ENCODE measurements at places on chromosomes 12 and 14.

DNA sequence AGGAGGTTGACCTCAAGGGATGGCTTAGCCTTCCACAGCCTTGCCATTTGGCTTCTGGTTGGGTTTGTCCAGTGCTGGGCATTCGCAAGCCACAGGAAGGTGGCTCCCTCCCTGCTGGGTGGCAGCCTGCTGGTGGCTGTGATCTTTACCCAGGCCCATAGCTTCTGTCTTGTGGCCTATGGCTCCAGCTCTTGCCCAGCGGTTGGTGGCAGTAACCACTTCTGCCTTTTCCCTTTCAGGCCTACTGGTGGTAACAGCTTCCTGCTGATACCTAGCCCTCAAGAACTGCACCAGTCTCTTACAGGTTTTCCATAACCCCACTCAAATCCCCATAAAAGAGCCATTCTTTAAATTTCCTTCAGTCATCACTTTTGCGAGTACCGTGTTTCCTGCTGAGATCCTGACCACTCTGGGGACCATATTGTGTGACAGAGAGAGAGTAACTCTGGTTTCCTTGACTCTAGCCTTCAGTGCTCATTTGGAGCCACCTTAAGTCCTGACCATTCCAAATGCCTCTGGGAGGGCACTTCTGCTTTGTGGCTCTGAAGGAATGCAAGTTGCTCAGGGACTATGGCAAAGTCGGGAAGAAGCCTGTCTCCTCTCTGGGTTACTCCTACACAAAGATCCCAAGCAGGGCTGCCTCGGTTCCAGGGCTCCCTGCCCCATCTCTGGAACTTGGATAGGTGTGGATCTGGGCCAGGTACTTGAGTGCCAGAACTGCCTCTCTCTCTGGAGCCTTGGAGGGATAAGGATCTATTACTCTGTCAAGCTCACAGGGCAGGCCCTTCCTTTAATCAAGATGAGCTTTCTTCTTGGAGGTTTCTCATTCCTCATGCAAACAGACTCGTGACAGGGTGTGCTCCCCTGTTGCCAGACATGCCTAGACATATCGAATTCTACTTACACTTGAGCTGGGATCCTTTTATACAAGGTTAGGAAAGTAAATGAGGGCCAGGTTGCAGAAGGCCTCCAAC, 2.9 kb upstream of the NYNRIN start:
- no peak for DNase-seq

DNA sequence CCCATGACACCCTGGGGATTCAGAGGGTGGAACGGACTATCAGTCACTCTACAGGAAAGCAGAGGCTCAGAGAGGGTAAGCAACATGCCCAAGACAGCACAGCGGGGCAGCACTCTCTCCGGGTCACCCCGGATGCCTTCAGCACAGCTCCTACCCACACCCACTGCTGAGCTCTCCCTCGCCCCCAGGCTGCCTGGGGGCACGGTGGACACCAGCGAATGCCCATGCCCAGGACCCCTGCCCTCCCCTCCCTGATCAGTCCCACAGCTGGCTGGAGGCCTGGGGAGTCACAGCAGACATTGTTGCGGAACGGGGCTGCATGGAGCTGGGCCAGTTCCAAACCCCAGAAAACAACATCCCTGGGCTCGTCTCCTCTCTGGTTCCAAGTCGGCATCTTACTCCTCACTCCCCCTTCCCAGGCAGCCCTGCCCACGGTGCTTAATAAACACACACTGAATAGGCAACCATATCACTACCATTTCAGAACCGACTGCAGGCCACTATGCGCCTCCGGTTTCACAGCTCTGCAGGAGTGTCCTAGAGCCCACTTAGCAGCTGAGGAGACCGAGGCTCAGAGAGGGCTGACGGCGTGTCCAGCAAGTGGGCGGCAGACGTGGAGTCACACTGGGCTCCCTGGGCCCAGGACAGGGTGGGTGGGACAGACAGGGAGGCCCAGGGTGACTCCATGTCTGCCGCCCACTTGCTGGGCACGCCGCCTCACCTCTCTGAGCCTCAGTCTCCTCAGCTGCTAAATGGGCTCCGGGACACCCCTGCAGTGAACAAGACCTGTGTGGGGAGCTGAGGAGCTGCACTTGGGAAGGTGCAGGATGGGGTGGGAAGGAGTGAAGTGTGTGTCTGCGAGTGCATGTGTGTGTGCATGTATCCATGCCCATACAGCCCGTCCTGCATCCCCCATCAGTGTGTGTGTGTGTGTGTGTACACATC, 27.0 kb downstream of the CCDC85C start:
- DNase-seq, result no peak

DNA sequence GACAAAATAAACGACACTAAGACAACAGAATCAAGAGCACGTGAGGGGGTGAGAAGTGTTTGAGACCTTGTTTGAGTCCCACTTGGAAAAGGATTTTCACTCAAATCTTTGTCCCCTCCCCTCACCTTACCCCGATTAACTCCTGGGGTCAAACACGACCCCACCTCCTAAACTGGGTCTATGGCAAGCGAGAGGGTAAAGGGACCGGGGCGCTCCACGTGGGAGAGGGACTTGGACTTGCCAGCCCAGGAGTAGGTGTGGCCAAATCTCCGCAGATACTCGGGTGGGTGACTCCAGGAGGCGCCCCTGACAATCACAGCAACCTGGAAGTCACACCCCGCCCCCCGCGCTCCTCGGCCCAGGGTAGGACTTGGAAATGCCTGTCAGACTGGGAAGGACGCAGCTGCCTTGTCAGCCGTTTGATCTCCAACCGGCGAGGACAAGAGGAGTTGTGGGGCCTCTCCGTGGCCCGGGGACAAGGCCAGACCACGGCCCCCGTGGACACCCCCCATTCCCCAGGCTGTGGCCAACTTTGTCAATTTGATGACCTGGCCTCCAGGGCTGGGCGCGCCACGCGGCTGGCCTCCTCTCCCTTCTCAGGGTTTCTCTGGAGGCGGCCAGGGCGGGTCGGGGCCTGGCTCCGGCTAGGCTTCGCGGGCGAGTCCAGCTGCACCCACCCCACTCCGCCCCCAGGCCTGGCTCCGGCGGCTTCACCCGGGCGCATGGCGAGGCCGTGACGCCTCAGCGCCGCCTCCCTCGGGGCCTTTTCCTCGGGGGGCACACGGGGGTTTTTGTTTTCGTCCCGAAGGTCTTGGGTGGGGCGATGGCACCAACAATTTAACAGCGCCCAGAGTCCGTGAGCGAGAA, 1.1 kb upstream of the BCL11B start:
- DNase-seq, result peak; percentile 31

- DNase-seq, result no peak
Measured at GRCh38 chr14:89422181-89422951, 5.3 kb upstream of the FOXN3 start.

- DNase-seq, result no peak
Measured at GRCh38 chr12:93336291-93336741, 41.4 kb upstream of the NUDT4 start.

DNA sequence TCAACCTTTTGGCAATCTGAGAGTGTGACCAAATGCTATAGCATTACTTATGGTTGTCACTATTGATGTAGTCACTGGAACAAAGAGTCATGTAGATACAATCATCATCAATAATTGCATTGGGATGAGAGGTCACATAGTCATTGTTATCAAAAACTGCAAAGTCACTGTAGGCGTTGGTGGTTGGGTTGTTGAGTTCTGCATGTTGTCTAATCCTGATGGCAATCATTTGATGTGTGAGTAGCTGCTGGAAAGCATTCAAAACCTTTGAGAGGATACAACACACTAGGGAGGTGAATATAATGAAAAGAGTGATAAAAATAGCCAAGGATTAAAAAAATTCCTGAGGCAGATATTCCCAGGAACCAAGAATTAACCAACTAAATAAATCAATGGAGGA, 214.7 kb upstream of the SYT10 start:
- DNase-seq, result no peak

- no peak for DNase-seq
Measured at GRCh38 chr12:22624548-22624869, 462 bp upstream of the ETNK1 start.

- DNase-seq, result no peak
Measured at GRCh38 chr14:64946310-64947045, 3.9 kb upstream of the GPX2 start.

GRCh38 chr14:32010604-32011125, 66.4 kb upstream of the ARHGAP5 start:
- DNase-seq, result no peak

DNA sequence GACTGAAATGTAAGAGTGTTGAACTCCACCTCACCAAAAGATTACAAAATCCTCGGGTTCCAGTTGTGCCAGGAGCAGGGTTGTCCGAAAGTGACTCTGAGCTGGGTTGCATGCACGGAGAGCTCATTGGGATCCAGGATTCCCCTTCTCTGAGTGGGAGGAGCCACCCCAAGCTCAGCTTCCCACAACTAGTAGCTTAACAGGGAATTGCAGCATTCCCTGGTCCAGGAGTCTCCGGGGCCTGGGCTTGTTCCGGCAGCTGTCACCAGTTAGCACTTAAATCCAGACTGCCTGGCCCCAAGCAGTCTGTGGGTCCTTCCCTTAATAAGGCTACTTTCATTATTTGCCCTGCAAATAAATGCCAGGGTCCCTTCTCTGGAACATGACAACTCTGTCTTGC, 50.1 kb downstream of the CD9 start:
- no peak for DNase-seq

- DNase-seq, result no peak
Measured at GRCh38 chr12:92010368-92010767, 135.3 kb downstream of the BTG1 start.

DNA sequence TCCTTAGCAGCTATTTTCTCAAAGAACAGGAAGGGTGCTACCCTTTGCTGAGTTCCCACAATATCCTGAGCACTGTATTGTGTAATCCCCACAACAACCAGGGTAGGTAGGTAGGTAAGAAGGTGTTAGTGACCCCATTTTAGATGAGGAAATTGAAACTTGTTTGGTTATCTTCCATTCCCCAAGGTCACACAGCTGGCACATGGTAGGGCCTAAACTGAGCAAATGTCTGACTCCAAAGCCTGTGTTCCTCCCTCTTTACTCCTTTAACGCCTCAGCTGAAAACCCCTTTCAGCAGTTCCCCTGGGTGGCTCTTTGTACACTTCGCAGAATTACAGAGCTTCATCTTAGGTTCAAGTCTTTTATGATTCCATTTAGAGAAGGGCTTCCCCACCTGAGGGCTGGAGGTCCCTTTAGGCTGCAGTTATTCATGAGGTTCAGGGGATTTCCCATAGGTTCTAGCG, 26.5 kb upstream of the RIC8B start:
- no peak for DNase-seq

GRCh38 chr14:50338587-50338986, 26.5 kb downstream of the DMAC2L start:
- DNase-seq, result no peak

GRCh38 chr14:23185063-23185462, 1.6 kb upstream of the SLC7A8 start:
- no peak for DNase-seq

DNA sequence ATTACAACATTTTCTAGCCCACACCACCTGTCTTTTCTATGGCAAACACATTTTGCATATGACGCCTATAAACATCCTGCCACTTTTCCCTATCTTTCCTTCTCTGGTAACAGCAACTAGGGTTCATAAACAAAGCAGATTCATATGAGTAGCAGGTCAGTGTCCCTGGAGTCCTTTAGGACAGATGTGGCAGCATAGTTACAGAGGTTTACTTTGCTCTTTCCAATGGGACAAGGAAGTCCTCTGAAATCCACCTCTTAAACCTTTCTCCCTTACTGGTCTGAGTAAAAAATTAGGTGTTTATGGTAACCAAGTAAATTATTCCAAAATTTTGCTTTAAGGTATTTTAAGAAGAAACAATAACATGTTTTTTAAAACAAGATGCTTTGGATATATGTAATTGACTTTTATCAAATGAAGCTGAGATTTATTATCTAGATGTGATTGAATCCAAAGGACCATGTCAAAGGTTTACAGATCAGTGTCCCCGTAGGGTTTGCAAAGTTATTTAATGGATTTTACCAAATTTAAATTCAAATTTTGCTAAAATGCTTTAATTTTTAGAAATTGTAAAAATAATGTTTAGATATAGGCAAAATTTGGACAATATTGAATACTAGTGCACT, 79.2 kb upstream of the PAWR start:
- no peak for DNase-seq

GRCh38 chr14:77098529-77099353, 683 bp downstream of the CIPC start:
- DNase-seq, result peak; percentile 80

GRCh38 chr14:71712478-71712877, 219.8 kb upstream of the RGS6 start:
- DNase-seq, result no peak

DNA sequence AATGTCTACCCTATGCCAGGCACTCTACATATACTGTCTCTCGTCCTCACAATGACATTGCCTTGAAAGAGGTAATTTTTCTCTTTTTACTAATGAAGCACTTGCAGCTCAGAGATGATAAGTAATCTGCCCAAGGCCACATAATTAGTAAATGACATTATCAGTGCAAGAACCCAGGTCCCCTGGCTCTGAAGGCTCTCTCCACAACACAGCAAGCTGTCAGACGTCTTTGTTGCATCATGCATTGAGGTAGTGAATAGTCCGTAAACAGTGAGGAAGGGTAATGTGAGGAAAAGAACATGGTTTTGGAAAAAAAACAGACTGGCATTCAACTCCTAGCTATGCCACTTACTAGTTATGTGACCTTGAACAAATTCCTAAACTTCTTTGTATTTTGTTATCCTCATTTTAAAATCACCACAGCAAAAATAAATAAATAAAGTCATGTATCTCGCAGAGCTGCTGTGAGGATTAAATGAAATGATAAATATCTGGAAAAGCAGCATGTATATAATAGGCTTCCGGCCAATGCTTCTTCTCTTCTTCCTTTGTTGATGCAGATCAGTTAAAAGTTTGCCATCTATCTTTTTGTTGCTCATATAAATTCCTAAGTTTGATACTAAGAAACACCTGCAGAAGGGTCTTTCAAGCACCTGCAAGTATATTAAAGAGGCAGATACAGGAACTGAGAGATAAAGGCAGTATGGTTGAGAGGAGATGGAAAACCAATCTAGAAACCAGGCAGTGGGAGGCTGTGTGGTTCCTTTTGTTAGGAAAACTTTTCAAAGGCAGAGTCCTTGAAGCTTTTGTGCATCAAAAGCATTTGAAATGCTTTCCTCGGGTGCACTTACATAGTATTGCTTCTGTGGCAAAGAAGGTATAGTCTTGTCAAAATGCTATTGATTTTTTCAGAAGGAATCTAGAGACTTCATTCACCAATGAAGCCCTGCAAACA, 82.8 kb downstream of the BTG1 start:
- no peak for DNase-seq

GRCh38 chr14:67644428-67644827, 24.7 kb downstream of the ARG2 start:
- no peak for DNase-seq

- DNase-seq, result peak; percentile 44
Measured at GRCh38 chr14:75428230-75429104, 645 bp downstream of the JDP2 start.

Data from NCI-H1417 (cell line).